Common myeloid progenitor, CD34-positive (primary cell): ENCODE measurements at places on chromosomes 2 and 18.
A peak's percentile ranks its signal among the peaks of the same experiment; 100 is the strongest.

DNA sequence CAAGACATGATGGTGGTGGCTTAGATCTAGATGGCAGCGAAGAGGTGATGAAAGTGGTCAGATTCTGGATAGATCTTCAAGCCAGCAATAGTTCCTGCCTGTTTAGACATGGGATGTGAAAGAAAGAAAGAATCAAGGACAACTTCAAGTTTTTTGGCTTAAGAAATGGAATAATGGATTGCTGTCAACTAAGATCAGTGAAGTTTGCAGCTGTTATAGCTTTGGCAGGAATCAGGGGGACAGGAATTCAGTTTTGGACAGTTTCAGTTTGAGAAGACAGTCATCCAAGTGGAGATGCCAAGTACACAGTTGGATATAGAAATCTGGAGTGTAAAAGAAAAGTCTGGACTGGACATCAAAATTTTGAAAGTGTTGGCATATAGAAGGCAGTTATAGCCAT is 283.7 kb upstream of the PKDCC start:
- no peak for DNase-seq

GRCh38 chr2:150385211-150385610 is 102.3 kb downstream of the RND3 start:
- no peak for DNase-seq

DNA sequence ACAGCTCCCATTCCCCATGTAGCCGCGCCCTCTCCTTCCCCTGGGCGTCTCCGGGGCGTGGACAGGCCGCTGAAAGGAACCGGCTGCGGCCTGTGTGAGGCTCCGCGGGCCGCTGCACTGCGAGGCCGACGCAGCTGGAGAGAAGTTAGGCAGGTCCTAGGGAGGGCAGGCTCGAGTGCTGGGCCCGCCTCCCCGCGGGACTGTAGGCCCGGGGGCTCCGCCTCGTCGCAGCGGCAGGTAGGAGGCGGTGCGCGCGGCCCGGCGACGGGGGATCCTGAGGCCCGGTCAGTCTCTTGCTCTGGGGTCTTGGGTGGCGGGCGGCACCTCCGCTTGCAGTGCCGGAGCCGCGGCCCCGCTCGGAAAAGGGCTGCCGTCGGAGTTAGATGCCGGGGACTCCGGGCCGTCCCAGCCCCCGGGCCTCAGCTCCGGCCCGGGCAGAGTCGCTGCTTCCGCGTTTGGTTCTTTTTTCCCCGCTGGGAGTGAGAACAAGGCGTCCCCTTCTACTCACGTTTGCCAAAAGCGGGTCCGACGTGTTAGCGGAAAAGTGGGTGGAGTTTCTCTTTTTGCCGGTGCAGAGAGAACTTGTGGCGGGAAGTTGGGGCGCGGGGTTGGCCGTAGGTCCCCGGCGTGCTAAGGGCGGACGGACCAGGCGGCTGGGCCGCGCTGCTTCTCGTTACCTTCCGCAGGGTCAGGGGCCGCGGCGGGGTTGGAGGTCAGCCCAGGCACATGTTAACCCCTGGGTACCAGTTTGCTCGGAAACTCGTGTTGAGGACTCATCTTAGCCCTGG is at the start of gene VRK2:
Gene VRK2, plus strand, starts transcription at position 222 of the 788 bp plus-strand sequence. CDS start 2,026 bp downstream, outside the sequence.
- DNase-seq, result peak; percentile 95

GRCh38 chr2:201046881-201047280 is 24.6 kb downstream of the HYCC2 start:
- no peak for DNase-seq

GRCh38 chr2:212013626-212014025 is 525.0 kb downstream of the ERBB4 start:
- DNase-seq, result no peak

GRCh38 chr2:219521066-219521880 is 7.0 kb downstream of the ASIC4 start:
- peak; percentile 64 for DNase-seq

- DNase-seq, result no peak
These were observed 103.6 kb upstream of the TMEM200C start for GRCh38 chr18:5998907-5999306.

DNA sequence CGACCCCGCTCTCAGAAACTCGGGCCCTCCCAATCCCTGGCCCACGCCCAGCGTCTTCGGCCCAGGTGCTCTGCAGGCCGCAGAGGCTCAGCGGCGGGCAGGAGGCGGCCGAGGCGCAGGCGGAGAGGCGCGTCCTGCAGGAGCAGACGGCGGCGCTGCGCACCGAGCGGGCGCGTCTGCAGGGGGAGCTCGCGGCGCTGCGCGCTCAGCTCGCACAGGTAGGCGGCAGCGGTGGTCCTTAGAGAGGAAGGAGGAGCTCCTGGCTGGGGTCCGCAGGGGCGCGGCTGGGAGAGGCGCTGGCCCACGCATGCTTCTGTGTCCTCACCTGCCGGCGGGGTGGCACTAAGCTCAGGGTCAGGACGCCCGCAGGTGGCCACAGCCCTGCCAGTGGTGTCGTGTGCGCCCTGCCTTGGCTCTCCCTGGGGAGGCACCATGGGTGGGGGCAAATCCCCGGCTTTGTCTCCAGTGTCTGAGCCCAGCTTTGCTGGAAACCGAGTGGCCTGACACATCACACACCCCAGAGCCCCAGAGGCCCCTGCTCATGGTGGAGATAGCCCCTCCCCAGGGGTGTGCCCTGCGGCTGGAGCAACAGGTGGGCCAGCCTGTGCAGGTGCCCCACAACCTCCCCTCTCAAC is 14.9 kb upstream of the SNED1 start:
- peak; percentile 72 for DNase-seq

DNA sequence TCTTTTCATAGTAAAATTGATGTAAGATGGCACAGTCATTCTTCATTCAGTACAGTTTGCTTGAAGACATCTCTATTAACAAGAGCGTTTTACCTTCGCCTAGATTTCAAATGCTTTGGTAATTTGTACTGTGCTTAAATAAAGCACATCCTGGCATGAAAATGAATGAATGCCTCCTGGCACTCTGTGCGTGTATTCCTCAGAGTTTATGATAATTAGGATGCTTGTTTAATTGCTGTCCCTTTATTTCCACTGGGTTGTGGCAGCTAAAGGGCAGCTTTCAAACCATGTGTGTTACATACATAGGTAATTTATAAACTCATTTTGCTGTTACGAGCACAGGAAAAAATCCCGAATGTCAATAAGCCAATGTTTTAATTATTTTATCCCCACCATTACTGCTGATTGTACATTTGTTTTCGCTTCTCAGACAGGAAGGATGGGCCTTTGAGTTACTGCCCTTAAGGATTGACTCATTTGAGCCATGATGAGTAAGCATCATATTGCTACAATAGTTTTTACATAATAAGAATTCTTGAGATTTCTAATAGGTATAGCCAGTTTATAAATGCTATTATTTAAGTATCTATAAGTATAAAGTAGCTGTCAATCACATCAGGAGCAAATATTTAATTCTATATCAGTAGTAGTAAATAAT is 516.5 kb downstream of the XIRP2 start:
- no peak for DNase-seq

DNA sequence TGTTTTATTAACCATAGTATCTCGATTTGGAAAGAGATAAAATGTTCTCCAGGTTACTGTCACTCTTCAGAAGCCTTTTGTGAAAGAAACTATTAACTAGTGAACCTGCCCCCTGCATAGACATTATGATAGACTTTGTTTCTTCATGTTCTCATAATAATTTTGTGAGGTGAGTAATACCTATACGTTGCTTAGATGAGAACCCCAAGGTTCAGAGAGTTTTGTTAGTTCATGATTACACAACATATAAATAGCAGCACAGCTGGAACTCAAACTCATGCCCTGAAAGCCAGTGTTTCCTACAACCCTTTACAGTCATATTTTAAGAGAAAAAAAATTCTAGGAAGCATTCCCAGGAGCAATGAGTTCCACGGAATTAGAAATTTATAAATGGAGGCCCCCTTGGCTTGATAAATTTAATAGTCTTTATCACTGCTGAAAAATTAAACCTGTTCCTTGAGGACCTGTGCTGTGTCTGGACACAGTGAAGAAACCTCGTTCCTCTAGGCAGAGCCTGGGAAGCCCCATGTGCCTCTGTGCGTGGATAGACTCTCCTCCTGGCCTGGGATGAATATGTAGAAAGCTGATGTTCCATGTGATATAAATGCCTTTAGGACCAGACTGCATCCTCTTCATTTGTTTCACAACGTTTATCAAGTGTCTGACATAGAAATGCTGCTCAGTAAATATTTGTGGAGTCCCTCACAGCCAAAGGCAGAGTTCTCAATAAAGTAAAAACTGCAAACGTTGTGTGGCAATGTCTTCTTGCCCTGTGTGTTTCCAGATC is 1257.0 kb upstream of the GYPC start:
- DNase-seq, result no peak

- DNase-seq, result no peak
These were observed 564.3 kb downstream of the CMPK2 start for GRCh38 chr2:6301426-6301825.

DNA sequence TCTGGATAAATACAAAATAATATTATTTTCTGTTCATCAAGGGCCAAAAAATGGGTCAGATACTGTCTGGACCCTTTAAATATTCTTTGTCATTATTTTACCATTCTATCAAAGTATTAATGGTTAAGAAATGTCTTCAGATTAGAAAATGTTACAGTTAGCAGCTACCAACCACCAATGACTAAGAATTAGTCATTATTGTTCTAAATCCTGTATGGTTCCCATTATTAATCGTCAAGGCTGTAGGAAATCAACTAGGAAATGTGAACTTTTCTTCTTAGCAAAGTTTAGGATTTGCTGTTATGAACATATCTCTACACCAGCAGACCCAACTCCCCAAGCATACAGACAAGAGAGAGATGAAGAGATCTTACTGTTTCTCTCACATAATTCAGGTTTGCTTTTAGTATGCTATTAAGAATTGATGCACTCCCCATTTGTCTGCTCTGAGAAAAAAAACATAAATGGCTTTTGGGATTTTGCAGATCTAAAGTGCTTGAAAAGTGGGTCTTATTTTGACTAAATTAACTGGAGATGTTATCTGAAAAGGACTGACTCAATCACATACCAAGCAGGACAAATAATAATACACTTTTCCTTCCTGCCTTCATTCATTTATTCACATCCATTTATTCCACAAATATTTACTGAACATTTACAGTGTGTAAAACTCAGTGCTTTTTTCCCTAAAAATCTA is 147.7 kb downstream of the PPP1R1C start:
- DNase-seq, result no peak

GRCh38 chr18:49921318-49921985 is 108.1 kb upstream of the ACAA2 start:
- no peak for DNase-seq

DNA sequence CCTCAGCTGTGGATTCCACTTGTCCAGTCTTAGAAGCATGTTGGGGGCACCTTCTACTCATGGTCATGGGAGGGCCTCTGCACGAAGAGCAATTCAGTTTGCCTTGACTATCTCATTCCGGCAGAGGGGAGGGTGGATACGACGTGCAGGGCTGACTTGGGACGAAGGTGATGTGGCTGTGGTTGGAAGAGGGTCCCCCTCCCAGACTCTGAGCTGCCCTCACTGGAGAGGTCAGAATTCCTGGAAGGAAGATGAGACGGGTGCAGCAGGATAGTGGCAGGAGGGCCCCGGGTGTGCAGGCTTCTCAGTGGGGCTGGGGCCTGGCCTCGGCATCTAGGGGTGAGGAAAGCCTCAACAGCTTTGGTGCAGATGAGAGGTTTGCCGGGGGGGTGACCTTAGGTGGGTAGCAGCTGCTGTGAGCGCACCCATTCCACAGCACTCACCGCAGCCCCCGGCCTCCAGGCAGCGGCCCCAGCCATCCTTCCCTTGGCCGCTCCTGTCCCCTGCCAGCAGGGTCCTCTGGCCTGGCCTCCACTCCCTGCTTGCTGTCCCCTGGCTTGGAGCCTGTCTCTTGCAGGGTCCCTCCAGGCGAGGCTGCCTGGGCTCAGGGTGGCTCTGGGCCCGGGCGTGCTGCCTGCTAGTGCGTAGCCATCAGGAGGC is 3.2 kb downstream of the RNPEPL1 start:
- DNase-seq, result no peak

DNA sequence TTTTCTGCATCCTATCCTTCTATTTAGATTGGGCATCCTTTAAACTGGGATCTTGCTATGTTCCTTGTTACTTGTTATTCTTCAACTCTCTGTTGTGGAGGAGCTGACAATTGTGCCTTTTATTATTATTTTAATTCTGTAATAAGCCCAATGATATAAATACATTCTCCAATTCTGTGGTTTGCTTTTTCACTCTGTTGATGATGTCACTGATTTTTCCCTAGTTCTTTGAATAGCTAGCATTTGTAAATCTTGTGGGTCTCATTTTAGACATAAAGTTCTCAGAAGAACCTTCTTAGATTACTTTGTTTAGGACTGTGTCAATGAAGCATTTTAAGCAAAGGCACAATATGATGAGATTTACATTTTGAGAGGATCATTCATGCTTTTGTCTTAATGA is 79.5 kb upstream of the SLC8A1 start:
- no peak for DNase-seq

- DNase-seq, result no peak
These were observed 50.2 kb upstream of the EML4 start for GRCh38 chr2:42118754-42119569.

DNA sequence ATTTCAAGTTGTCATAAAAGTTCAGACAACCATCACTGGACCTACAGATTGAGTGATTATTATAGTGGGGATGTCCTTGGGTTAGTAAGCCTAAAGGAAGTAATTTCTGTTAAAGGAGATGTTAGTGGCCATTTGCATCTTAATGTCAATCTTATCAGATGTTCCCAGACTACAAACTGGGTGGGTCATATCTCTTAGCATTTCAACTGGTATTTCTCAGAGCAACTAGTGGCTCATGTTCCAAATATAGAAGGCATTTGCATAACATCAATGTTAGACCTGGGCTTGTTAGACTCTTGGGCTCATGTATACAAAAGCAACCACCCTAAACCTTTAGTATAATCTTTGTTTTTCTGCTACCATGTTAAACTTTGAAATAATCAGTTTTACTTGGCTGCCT is 17.9 kb downstream of the PLEKHA3 start:
- DNase-seq, result no peak

DNA sequence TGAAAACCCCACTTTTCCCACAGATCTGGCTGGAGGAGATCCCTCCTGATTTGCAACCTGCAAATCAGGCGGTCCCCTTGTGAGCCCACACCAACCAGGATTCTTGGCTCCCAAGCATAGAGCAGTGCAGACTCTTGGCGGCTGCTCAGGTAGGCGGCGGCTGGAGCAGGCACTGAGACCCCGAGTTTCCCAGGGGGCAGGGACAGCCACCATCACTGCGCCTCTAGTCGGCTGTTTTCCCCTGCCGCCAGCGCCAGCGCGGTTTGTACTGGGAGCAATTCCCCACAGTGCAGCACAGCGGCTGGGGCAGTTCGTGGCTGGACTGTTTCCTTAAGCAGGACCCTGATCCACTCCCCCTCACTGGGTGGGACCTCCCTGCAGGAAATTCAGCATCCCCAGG is 323.3 kb downstream of the TRIB2 start:
- DNase-seq, result no peak

DNA sequence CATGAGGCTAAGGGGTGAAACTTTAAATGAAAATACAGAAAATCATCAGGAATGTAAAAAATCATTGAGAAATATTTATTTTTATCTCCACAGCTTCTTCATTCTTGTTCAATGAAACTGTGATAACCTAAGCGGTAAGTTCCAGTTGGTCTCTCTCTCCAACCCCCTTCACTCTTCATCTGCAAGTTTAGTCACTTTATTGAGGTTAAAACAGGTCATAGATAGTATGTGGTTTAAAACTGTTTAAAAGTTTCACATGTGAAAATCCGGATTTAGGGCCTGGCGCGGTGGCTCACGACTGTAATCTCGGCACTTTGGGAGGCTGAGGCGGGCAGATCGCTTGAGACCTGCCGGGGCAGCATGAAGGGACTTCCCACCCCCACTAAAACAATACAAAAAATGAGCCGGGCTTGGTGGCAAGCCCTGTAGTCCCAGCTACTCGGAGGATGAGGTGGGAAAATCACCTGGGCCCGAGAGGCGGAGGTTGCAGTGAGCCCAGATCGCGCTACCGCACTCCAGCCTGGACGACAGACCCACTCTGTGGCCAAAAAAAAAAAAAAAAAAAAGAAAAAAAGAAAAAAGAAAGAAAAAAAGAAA is 1.6 kb upstream of the PHLPP1 start:
- peak; percentile 31 for DNase-seq
